CD4-positive, alpha-beta memory T cell (primary cell): ENCODE measurements at places on chromosomes 4 and X. TPM values are rescaled to one million over a fixed set of nuclear protein-coding genes. Genes with fewer than 3 reads are reported as not detected.
A peak's percentile ranks its signal among the peaks of the same experiment; 100 is the strongest.

Gene NKX3-2
- not detected for polyA plus RNA-seq

Gene OTC
- not detected for polyA plus RNA-seq

GRCh38 chr4:37803348-37803973, 23.0 kb upstream of the PGM2 start:
- peak; percentile 60 for DNase-seq

GRCh38 chr4:11860996-11861395, 432.3 kb upstream of the HS3ST1 start:
- no peak for DNase-seq

GRCh38 chrX:23493941-23494374, 159.3 kb downstream of the PTCHD1 start:
- DNase-seq, result no peak

GRCh38 chr4:61771056-61771455, 570.9 kb downstream of the ADGRL3 start:
- no peak for DNase-seq

- no peak for DNase-seq
Observed at GRCh38 chr4:48766131-48766792, 13.8 kb downstream of the FRYL start.

DNA sequence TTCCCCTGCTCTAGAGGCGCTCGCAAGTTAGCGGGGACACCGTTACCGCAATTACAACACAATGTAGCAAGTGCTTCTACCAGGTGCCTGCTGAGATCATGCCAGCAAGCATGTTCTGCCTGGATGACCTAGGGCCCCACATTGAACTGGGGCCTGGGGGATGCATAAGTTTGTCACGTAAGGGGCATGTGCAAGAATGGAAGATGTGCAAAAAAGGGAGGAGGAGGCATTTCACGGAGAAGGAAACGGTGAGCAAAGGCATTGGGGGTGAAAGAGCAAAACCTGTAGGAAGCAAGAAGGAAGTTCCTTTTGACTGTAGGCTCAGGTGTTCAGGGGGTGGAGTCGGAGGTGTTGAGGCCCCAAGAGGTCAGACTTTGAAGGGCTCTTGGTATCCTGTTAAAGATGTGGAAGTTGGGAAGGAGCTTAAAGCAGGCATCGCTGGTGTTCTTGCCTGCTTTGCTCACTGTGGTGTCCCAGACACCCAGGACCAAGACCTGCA, 602 bp upstream of the SCARB2 start:
- DNase-seq, result no peak

GRCh38 chr4:112736718-112737135, 99.8 kb downstream of the LARP7 start:
- no peak for DNase-seq
